ENCODE measurements at places on chromosomes 2 and 18.

DNA sequence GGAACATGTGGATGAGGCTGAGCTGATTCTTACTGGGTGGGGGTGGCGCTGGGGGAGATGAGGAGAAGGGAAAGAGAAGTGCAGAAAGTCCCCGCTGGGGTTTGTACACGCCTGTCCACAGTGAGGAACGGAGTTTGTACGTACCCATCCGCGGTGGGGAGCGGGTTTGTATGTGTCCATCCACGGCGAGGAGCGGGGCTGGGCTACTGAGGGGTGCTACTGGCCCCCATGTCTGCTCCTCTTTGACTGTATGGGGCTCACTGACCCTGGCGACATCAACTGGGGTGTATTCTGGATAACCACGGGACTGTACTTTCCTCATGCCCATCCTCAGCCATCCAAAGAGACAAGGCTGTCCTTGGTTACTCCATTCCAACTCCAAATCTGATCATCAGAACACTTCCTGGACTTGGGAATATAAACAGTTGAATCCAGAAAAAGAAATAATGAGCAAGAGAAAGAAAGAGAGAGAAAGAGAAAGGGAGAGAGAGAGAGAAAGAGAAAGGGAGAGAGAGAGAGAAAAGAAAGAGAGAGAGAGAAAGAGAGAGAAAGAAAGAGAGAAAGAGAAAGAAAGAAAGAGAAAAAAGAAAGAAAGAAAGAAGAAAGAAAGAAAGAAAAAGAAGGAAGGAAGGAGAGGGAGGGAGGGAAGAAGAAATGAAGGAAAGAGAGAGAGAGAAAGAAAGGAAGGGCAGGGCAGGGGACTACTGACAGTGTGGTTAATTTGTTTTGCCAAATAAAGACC, 21.0 kb downstream of the MAL start:
- no peak for DNase-seq

DNA sequence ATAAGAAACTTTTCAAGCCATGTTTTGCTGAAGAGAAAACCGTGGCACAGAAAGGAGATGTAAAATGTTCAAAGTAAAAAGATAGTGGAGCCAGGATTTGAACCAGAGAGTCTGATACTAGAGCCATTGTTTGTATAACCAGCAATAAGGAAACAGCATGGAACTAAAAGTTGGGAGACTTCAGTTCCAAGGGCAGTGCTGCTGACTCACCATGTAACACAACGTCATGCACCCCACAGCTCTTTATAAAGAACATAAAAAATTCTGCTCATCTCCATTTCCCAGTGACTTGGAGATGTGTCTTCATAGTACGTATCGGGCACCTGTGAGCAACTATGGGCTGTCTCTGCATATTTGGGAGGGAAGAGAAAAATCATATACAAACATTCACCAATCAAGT, 353.0 kb upstream of the PIK3C3 start:
- DNase-seq = no peak

DNA sequence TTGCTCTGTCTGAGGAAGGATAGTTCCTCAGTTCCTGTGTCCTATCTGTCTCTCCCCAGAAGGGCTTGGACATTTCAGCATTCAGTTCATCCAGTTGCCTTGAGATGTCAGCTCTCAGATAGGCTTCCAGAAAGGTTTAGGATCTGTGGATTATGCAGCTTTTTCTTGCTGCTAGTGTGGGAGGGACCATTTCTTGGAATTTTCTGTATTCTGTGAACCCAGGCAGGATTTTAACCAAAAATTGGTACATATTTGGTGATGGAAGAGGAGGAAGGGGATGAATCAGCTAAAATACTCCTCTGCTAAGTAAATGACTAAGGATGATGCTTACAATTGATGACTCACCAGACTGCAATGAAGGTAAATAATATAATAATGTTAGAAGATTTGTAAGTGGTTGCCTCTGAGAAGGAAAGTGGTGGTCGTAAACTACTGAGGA, 58.6 kb upstream of the DOCK10 start:
- DNase-seq = no peak

DNA sequence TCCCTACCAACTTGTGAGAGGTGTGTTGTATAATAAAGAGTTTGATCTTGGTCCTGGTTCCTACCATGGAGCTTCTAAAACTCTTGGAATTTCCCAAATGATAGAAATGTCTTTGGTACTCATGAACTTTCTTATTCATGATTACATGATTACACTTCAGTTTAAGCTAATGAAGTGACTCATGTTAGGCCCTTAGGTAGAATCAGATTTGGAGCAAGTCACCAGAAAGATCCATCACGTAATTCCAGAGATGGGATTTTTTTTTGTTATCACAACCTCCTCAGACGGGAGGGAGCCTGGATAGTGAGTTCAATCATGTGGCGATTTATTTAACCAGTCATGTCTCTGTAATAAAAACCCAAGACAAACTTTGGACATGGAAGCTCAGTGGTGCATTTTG, 1287.6 kb upstream of the ZEB2 start:
- DNase-seq = no peak

- no peak for DNase-seq
These were observed 277.0 kb downstream of the CTNNA2 start for GRCh38 chr2:79789811-79790210.

GRCh38 chr2:28311660-28312249, 80.9 kb upstream of the FOSL2 start:
- no peak for DNase-seq

DNA sequence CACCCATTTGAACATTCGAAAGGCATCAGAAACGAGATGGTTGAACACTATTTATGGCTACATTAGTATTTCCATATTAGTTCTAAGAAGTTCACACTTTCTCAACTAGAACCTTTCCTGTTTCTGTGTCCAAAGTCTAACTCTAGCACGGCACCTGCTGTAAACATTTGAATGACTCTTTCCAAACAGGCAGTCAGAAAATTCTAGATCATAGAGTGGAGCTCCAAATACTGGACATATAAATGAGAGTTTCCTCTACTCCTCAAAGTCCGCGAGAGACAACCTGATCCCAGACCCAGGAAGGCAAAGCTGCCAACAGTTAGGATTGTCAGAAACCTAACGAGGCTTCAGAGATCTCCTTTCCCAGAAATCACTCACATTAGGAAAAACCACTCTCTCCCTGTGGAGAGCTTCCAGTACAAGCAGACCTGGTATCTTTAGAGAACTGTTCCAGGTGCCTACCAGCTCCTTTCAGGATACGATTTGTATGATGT, 10.6 kb downstream of the RND3 start:
- no peak for DNase-seq
